Left ventricle myocardium inferior (tissue), 1 donor: ENCODE measurements at places on chromosomes 1 and 21. TPM values are rescaled to one million over a fixed set of nuclear protein-coding genes. Genes with fewer than 3 reads are reported as not detected.
A peak's percentile ranks its signal among the peaks of the same experiment; 100 is the strongest.

Gene MYBPH
- not detected for total RNA-seq

Gene CBR1
- total RNA-seq, result 28.1 TPM

Gene RNF223
- total RNA-seq, result not detected

Gene AKIRIN1
- 61.5 TPM for total RNA-seq

Gene DEPDC1
- total RNA-seq, result 0.27 TPM

Gene HCRTR1
- 0.44 TPM for total RNA-seq

Gene CNKSR1
- total RNA-seq, result 1.8 TPM

Gene PERM1
- 160 TPM for total RNA-seq

- H3K27me3 ChIP-seq, result no peaks in the 10 kb centered on the region
- peak overlapping the region; percentile 54 for H3K27ac ChIP-seq
- no peaks in the 10 kb centered on the region for H3K36me3 ChIP-seq
- H3K4me1 ChIP-seq, result peaks cover 23% of the 10 kb centered on the region
- H3K4me3 ChIP-seq, result no peak overlapping the region
Observed at GRCh38 chr21:34336756-34337391, 26.9 kb upstream of the KCNE2 start.

DNA sequence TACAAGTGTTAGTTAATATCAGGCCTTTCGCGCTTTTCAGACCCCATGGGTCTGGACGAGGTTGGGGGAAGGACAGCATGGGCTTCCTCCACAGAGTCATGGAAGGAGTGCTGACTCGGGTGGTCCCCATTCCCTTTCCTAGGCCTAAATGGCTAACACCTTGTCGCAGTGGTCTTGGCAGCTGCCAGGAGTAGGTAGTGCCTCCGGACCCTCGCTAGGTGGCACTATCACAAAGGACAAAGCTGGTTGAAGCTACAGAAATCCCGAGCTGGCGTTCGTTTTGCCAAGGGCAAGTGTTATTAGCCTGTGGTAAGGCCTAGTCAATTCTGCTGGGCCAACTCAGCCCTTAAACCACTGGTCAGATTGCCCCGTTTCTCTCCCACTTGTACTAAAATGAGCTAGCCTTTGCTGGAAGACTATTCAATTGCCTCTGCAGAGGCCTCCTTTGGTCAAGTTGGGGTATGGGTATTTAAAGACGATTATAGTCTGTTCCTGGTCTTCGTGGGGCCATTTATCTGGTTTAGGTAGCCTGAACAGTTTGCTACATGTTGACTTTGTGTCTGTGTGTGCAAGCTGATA is 1.1 kb upstream of the UBE2Q1 start:
- peak overlapping the region; percentile 98 for H3K4me3 ChIP-seq
- peaks cover 40% of the 10 kb centered on the region for H3K4me1 ChIP-seq
- no peaks in the 10 kb centered on the region for H3K27me3 ChIP-seq
- H3K36me3 ChIP-seq, result peaks cover 13% of the 10 kb centered on the region

GRCh38 chr1:19759740-19760089 is 40.0 kb downstream of the TMCO4 start:
- H3K27ac ChIP-seq, result no peak overlapping the region
- H3K36me3 ChIP-seq, result peaks cover 15% of the 10 kb centered on the region
- DNase-seq, result no peak
- no peaks in the 10 kb centered on the region for H3K27me3 ChIP-seq
- no peak overlapping the region for H3K4me3 ChIP-seq

DNA sequence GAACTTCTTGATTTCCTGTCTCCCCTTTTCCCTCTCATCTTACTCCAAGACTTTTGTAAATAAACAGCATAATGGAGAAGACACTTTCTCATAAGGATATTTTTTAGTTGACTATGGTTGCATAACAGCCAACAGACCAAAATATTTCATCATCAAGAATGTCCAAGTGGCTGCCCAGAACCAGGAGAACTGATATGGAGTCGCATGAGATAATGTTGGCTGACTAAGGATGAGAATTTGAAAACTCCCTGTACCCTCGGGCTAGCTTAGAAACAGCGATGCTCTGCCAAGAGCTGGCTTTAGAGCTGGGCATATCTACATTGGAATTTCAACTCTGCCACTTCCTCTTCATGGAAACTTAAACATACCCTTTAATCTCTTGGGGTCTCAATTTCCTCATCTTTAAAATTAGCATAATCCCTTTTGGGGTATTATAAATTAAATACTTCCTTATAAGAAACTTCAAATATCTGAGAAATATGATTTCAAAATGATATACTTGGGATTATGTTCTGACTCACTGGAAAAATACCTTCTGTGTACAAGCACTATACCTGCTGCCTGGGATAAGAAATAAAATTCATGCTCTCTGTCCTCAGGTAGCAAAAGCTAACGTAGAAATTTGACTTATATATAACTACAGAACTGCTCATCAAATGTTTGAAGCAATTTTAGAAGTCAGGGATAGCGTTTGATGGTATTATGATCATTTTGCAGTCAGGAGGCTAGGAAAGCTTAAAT is 777.3 kb downstream of the LTN1 start:
- H3K4me3 ChIP-seq, result no peak overlapping the region
- peak overlapping the region; percentile 73 for H3K27ac ChIP-seq
- H3K36me3 ChIP-seq, result no peaks in the 10 kb centered on the region
- H3K4me1 ChIP-seq, result peaks cover 32% of the 10 kb centered on the region
- no peak for DNase-seq
- H3K27me3 ChIP-seq, result no peaks in the 10 kb centered on the region

GRCh38 chr1:93614986-93615581 is 66.6 kb downstream of the BCAR3 start:
- no peaks in the 10 kb centered on the region for H3K27me3 ChIP-seq
- no peak overlapping the region for H3K4me3 ChIP-seq
- no peak for DNase-seq
- no peaks in the 10 kb centered on the region for H3K36me3 ChIP-seq

GRCh38 chr21:35648512-35648911 is 411.8 kb downstream of the SETD4 start:
- peaks cover 75% of the 10 kb centered on the region for H3K27me3 ChIP-seq
- no peaks in the 10 kb centered on the region for H3K4me1 ChIP-seq
- no peak overlapping the region for H3K4me3 ChIP-seq
- H3K27ac ChIP-seq, result no peak overlapping the region
- no peaks in the 10 kb centered on the region for H3K36me3 ChIP-seq

DNA sequence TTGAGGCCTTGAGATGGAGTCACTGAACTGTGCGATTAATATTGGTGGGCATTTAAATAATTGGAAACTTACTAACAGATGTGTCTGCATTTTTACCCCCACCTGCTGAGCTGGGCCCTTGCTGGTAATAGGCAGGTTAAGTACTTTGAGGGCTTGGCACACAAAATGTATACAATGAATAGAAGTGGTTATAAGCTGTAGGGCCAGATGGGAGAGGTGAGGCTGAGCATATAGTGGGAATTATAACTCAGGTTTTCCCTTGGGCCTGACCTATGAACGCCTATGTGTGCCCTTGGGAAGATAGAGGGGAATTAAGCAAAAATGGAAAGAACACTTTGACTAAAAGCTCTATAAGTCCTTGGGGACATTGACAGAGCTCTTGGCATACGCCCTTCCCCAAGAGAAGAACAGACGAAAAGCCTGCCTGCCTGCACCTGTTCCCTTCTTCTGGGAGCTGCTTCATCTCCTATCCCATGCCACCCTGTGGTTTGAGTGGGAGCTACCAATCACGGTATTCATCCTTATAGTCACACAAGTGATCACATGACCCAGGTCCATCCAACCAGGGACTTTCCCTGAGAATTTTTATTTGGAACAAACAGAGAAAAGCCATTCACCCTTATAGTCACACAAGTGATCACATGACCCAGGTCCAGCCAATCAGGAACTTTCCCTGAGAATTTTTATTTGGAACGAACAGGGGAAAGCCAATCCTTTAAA is 260.7 kb upstream of the CSF3R start:
- H3K27me3 ChIP-seq, result peaks cover 75% of the 10 kb centered on the region
- no peaks in the 10 kb centered on the region for H3K4me1 ChIP-seq
- no peak overlapping the region for H3K27ac ChIP-seq
- no peak overlapping the region for H3K4me3 ChIP-seq

DNA sequence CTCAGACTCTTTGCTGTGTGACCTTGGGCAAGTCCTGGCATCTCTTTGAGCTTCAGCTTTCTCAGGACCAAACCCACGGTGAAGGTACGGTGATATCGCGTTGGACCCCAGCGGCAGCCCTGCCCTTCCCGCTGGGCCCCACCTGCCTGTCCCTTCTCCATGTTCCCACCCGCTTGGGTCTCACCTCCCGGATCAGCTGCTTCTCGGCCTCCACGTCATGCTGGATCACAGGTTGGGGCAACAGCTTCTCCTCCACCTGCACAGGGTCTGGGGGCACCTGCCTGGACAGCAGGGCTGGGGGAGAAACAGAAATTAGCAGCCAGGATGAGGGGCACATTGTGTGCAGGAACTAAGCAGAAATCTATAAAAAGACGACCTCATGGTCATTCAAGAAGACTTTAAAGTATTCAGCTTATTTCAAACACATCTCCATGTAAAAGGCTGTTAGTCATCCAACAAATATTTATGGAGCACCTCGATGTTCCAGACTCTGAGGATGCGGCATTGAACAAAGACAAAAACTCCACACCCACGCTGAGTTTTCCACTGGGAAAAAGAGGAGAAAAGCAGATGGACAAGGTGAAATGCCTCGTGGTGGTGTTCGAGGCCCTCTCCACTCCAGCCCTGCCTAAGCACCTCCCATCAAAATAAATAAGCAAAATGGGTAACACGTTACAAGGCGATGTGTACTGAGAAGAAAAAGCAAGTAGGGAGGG is 19.5 kb downstream of the KIF17 start:
- no peak for DNase-seq
- H3K4me3 ChIP-seq, result no peak overlapping the region
- H3K4me1 ChIP-seq, result peaks cover 14% of the 10 kb centered on the region

GRCh38 chr21:24014381-24014780 is 1592.9 kb downstream of the MRPL39 start:
- no peak for DNase-seq
- H3K4me3 ChIP-seq, result no peak overlapping the region
- no peaks in the 10 kb centered on the region for H3K36me3 ChIP-seq
- H3K27me3 ChIP-seq, result no peaks in the 10 kb centered on the region

DNA sequence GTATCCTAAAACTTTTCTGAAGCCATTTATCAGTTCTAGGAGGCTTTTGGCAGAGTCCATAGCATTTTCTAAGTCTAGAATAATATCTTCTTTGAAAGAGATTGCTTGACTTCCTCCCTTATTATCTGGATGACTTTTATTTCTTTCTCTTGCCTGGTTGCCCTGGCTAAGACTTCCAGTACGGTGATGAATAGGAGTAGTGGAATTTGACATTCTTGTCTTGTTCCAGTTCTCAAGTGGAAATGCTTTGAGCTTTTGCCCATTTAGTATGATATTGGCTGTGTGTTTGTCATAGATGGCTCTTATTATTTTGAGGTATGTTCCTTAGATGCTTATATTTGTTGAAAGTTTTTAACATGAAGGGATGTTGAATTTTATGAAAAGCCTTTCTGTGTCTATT is 1647.9 kb downstream of the PLA2G4A start:
- H3K4me1 ChIP-seq, result no peaks in the 10 kb centered on the region
- H3K36me3 ChIP-seq, result no peaks in the 10 kb centered on the region
- H3K27me3 ChIP-seq, result no peaks in the 10 kb centered on the region
- no peak overlapping the region for H3K27ac ChIP-seq
- no peak for DNase-seq

- H3K4me1 ChIP-seq, result no peaks in the 10 kb centered on the region
- H3K36me3 ChIP-seq, result no peaks in the 10 kb centered on the region
- H3K27me3 ChIP-seq, result peaks cover 13% of the 10 kb centered on the region
- H3K27ac ChIP-seq, result no peak overlapping the region
Observed at GRCh38 chr1:3259020-3259419, 190.0 kb downstream of the PRDM16 start.

GRCh38 chr1:175131095-175131494 is 61.5 kb downstream of the KIAA0040 start:
- no peaks in the 10 kb centered on the region for H3K36me3 ChIP-seq
- peaks cover 53% of the 10 kb centered on the region for H3K4me1 ChIP-seq

- no peaks in the 10 kb centered on the region for H3K27me3 ChIP-seq
- H3K36me3 ChIP-seq, result no peaks in the 10 kb centered on the region
- no peak for DNase-seq
- H3K4me1 ChIP-seq, result no peaks in the 10 kb centered on the region
- no peak overlapping the region for H3K27ac ChIP-seq
Observed at GRCh38 chr1:43582162-43582566, 51.5 kb downstream of the PTPRF start.

- peaks cover 66% of the 10 kb centered on the region for H3K4me1 ChIP-seq
- H3K27me3 ChIP-seq, result no peaks in the 10 kb centered on the region
- H3K4me3 ChIP-seq, result no peak overlapping the region
- no peak overlapping the region for H3K27ac ChIP-seq
- no peaks in the 10 kb centered on the region for H3K36me3 ChIP-seq
- no peak for DNase-seq
Observed at GRCh38 chr1:61202854-61203598, 120.7 kb downstream of the NFIA start.

DNA sequence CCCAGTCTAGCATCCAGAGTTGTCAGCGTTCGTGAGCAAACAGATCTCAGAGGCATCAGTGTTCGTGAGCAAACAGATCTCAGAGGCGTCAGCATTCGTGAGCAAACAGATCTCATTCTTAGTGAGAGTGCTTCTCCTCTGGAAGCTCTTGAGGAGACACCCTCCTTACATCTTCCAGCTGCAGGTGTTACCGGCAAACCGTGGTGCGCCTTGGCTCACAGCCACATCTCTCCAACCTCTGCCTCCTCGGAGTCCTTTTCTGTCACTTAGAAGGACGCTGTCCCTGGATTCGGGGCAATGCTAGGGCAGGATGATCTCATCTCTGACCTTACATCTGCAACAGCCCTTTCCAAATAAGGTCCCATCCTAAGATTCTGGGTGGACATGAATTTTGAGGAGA is 14.6 kb upstream of the UMODL1 start:
- DNase-seq, result no peak
- H3K36me3 ChIP-seq, result no peaks in the 10 kb centered on the region
- H3K4me3 ChIP-seq, result no peak overlapping the region
- peaks cover 11% of the 10 kb centered on the region for H3K4me1 ChIP-seq
- peak overlapping the region; percentile 3 for H3K27ac ChIP-seq

DNA sequence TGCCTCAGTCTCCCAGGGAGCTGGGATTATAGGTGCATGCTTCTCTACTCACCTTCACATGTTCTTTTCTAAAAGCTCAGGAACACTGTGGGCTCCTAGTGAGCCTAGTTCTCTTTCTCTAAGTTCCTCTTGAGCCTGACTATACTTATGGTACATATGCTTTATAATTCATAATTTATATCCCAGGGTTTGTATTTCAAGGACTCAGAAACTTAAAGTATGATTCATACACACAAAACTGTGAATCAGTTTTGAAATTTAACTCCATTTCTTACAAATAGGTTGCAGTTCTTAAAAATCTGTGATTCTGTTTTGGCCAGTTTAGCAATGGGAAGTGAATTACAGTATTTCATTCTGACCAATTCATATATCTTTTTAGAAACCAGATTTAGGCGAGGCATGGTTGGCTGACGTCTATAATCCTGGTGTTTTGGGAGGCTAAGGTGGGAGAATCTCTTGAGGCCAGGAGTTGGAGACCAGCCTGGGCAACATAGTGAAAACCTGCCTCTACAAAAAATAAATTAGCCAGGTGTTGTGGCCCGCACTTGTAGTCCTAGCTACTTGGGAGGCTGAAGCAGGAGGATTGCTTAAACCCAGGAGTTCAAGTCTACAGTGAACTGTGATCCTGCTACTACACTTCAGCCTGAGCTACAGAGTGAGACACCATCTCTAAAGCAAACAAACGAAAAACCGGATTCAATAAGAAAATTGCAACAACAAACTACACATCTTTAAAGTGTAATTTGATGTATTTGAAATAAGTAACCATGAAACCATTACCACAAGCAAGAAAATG is 15.6 kb downstream of the RASAL2 start:
- H3K4me1 ChIP-seq, result peaks cover 56% of the 10 kb centered on the region
- no peak overlapping the region for H3K4me3 ChIP-seq
